Ascending aorta (tissue), 2 donors: ENCODE measurements at places on chromosomes 3 and 15.

DNA sequence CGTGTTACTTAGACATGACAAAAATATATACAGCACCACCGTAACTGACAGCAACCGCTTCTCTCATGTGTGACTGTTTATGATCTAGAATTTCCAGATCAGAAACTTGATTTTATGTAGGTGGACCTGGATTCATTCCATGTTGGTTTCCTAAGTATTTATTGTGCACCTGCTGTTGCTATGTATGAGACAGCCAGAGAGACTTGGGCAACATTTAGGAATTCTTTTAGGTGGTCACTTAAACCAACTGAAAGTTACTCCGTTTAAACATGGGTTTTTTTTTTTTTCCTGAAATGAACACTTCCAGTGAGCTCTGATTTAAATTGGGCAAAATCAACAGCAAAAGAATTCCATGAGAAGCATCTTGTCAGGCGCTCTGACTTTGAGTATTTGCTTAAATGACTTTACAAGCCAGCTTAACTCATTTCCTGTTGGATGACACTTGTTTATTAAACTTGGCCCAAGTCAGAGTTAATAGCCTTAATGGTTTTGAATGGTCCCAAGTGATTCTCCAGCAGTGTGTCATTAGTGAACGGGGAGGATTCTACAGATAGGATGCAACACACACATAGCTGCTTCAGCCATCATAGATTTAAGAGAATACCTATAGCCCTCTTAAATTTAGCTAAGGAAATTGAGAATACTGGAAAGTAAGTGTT is 31.8 kb downstream of the MITF start:
- no peak for DNase-seq

GRCh38 chr3:130433306-130433705 is 83.7 kb upstream of the COL6A6 start:
- no peak for DNase-seq

GRCh38 chr3:126896067-126896441 is 86.9 kb upstream of the PLXNA1 start:
- no peak for DNase-seq

DNA sequence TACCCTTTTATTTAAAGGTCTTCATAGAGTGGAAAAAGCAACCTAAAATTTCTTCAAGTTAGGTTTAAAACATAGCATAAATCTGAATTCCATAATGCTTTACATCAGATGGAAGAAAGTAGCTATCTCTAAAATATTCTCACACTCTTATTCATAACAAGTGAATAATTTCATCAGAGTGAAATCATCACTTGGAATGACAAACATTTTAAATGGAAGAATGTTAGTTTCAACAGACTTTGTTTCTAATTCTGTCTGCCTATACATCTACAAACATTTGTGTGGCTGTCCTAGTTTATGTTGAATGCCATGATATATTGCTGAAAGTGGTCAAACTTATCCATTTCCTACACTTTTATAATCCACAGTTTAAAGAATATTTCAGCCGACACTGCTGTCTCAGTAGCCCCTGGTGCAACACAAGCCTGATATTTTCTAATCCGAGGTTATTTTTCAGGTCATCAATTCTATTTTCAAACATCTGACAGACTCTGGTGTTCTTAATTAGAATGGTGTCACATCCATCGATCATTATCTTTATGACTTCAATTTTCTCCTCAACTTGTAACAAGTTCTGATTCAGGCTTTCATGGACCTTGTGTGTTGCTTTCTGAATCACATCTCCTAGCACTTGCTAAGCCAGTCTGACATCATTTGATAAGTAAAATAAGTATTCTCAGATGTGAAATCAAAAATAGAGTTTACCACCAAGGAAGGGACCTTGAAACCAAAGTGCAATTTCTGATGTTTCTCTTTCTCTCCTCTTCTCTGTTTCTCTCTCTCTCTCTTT is 17.1 kb upstream of the CNTN3 start:
- DNase-seq = no peak

- DNase-seq = no peak
Observed at GRCh38 chr3:108428586-108428985, 81.8 kb downstream of the MYH15 start.

GRCh38 chr3:187291001-187291511 is 481 bp downstream of the MASP1 start:
- no peak for DNase-seq

DNA sequence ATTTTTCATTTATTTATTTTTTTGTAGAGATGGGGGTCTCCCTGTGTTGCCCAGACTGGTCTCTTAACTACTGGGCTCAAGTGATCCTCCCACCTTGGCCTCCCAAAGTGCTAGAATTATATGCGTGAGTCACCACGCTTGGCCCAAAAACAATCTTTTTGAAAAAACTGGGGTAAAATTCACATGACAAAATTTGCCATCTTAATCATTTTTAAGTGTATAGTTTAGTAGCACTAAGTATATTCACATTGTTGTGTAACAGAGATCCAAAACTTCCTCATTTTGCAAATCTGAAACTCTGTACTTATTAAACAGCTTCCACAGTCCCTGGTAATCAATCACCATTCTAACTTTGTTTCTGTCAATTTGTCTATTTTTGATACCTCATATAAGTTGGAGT is 5.2 kb downstream of the SNX1 start:
- DNase-seq = no peak

DNA sequence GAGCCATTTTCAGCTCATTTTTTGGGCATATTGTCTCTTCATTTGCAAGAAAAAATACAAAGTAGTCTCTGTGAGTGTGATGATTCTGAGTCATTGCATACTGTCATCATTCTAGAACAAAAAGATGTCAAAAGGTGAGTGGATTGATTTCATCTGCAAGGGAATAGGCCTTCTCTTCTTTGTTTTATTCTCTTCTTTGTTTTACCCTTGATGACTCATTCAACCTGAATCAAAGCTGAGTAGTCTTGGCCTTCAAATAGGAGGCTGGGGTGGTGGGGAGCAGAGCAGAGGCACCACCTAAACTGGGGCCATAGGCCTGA is 25.4 kb downstream of the CYP19A1 start:
- DNase-seq = no peak

- DNase-seq = no peak
Observed at GRCh38 chr3:16304061-16305010, 39.3 kb downstream of the OXNAD1 start.

- no peak for DNase-seq
Observed at GRCh38 chr3:143122608-143123352, 3.2 kb downstream of the CHST2 start.

DNA sequence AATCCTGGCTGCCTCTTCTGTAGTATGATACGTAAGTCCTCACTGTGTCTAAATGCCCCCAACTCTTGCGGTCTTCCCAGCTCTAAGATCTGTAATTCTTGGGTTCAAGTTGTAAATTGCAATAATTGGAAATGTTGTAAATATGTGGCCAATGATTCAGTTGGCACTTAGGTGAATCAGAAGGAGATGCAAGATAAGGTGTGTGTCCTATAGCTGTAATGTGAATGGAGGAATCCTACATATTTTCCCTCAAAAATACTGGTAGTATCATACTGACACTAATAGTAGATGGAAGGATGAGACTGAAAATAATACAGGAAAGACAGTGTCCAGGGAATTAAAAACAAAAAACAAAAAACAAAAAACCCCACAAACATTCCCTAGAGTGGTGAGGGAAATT is 3.5 kb upstream of the ST3GAL6 start:
- no peak for DNase-seq

GRCh38 chr3:65019443-65020055 is 331.7 kb upstream of the ADAMTS9 start:
- DNase-seq = no peak

- DNase-seq = no peak
Observed at GRCh38 chr3:51198477-51198876, 186.6 kb upstream of the MANF start.

DNA sequence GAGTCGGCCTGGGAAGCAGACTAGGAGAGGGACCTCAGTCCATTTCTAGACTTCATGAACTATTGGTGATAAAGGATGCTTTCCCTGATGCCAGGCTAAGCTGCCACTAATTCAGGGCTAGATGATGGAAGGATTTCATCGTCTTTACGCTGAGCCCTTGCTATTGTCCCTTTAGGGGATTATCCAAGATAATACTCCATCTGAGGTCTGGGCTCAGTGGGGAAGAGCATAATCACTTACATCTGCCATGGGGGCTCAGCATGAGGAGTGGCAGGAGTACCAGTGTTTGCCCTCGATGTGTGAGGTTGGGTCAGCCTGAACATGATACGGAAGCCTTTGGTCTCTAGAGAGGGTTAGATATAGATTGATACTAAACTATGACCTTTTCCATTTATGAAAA is 47.3 kb downstream of the PTPRG start:
- DNase-seq = no peak

GRCh38 chr3:66398228-66399025 is 102.4 kb downstream of the LRIG1 start:
- DNase-seq = no peak

DNA sequence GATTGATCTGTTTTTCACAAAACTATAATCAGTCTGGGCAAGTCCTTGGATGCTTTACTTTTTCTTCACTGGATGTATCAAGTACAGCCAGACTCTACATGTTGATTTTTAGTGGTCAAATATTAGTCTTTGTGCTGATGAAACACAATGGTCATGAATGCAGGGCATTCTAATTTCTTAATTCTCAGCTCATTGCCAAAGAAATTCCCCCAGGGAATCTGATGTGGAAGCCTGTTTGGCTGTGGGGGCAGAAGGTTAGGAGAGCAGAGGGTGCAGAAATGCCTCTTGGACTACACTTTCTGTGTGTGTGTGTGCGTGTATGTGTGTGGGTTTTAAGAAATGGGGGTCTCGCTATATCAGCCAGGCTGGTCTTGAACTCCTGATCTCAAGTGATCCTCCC is 48.7 kb upstream of the HACD2 start:
- no peak for DNase-seq

DNA sequence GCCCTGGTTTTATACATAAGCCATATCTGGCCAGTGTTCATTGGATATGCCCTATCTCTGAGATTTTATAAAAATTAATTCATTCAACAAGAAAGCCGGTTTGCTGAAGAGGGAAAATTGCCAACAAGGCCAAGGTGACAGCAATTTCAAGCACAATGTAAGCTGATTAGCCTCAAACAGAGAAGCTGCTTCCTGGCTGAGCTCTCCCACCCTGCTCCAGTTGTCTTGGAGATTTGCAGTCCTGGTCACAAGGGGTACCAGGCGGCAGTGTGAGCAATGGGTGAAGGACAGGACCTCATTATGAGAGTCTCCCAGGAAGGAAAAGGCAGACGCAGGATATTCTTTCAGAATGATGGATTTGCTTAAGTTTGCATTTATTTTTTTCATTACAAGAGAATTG is 5.4 kb upstream of the THSD4 start:
- no peak for DNase-seq

DNA sequence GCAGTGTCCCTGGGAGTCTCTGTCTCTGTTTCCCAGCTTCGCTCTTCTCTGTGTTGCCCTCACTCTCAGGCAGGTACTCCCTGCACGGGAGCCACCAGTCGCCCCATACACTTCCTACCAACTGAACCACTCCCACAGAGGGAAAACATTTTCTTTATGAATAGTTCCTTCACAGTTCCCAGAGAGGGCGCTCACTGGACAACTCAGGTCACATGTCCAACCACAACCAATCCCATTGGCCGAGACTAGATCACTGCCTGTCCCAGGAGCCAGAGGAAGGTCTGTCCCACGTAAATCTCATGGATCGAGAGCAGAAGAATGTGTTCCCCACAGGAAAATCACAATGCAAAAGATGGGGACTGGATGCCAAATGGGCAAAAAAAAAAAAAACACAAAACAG is 26.1 kb downstream of the GRK7 start:
- no peak for DNase-seq

DNA sequence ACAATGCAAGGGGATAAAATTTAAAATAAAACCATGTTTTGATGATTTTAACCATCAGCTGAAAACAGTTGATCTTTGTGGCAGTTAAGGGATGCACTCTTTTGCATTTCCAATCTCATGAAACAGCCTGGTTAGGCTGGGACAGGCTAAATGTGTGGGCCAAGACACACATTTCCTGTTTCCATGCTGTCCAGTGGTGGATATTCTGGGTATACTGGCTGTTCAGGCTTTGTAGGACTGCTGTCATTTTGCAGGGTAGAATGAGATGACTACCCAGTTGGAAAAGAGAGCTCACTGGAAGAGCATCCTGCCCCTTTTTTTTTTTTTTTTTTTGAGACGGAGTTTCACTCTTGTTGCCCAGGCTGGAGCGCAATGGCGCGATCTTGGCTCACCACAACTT is 42.0 kb upstream of the IP6K2 start:
- DNase-seq = no peak

GRCh38 chr15:82805994-82806406 is at the start of gene FSD2:
FSD2 (minus strand) TSS chr15:82806069; CDS start chr15:82787390, 18,679 bp downstream.
- no peak for DNase-seq

GRCh38 chr3:126834596-126835471 is 130.8 kb downstream of the CHCHD6 start:
- DNase-seq = no peak

- DNase-seq = no peak
Observed at GRCh38 chr3:181326637-181327223, 337.2 kb upstream of the DNAJC19 start.

- DNase-seq = no peak
Observed at GRCh38 chr3:108320746-108321350, 24.5 kb downstream of the HHLA2 start.
